ENCODE measurements at places on chromosomes 12 and 14.

DNA sequence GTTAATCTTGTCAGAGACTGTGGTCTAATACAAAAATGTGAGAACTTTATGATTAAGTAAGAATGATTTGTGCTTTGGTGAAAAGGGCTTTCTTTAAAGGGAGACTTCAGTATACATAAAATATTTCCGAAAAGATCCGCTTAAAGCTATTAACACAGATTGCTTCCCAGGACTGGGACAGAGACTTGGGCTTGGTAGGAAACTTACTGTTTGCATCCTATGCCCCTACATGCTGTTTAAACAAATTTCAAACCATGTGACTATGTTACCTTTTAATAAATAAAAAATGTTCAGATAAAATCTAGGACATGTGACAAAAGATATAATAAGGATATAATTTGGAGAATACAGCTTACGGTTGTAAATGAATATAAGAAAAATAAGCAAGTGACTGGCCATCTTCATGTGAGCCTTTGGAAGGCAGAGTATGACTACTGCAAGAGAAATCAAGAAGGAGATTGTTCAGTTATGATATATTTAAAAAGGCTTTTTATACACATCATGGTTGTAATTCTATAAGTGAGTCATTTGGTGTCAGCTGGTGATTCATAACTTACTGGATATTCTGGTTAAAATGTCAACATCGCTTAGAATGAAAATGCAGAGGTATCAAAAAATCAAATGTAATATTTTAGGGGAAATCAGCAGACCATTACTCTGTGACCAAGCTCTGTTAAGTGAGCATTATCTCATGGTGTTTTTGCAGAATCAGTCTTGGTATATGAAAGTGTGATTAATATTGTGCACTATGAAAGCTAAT is 234.7 kb upstream of the E2F7 start:
- no peak for DNase-seq

DNA sequence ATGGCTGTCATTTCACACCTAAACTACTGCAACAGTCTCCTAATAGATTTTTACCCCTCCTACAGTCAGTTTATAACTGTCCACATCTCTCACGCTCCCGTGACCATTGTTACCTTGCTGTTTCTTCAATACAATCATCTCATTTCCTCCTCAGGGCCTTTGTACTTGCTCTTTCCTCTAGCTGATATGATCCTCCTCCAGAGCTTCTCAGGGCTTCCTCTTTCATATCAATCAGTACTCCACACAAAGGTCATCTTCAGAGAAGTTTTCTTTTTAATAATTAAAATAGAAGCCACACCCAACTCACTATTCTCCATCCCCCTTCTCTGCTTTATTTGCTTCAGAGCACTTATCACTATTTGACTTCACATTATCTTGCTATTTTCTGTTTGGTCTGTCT is 508.2 kb downstream of the NELL2 start:
- no peak for DNase-seq

DNA sequence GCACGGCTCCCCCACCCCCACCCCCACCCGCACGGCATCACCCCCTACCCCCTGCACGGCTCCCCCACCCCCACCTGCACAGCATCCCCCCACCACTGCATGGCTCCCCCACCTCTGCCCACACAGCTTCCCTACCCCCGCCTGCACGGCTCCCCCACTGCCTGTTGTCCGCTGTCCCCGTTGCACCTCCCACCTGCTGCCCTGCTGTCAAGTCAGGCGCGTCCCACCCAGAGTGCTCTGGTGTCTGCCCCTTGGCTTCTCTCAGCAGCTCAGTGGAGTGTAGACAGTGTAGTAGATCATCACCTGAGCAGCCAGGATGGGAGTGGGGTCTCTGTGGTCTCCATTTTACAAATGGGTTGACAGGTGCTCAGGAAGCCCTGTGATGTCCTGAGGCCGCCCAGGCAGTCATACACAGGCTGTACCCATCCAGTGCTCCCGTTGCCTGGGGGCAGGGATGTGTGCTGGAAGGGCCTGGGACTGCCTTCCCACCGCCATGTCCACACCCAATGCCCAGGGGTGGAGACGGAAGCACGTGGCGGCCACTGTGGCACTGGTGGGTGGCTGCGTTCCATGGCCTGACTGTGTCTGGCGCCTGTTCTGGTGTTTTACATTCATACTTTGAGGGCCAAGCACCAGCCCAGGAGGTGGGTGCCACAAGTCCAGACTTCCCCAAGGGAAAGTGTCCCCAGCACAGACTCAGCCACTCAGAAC is 32.5 kb downstream of the PACS2 start:
- DNase-seq: no peak

DNA sequence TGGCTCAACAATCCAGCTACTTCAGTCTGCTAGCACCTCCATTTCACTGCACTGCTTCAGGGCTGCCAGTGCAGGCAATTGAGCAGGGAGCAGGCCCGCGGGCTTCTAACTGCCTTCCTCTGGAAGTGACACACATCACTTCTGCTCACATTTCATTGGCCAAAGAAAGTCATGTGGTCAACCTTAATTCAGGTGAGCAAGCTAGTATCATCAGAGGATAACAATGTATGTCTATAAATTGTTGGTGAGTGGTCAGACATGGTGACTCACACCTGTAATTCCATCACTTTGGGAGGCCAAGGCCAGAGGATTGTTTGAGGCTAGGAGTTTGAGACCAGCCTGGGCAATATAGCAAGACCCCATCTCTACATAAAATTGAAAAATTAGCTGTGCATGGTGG is 22.3 kb upstream of the CHGA start:
- DNase-seq: no peak

GRCh38 chr12:129961091-129961490 is 57.3 kb upstream of the TMEM132D start:
- no peak for DNase-seq

GRCh38 chr14:100065942-100066574 is 836 bp downstream of the EVL start:
- no peak for DNase-seq

DNA sequence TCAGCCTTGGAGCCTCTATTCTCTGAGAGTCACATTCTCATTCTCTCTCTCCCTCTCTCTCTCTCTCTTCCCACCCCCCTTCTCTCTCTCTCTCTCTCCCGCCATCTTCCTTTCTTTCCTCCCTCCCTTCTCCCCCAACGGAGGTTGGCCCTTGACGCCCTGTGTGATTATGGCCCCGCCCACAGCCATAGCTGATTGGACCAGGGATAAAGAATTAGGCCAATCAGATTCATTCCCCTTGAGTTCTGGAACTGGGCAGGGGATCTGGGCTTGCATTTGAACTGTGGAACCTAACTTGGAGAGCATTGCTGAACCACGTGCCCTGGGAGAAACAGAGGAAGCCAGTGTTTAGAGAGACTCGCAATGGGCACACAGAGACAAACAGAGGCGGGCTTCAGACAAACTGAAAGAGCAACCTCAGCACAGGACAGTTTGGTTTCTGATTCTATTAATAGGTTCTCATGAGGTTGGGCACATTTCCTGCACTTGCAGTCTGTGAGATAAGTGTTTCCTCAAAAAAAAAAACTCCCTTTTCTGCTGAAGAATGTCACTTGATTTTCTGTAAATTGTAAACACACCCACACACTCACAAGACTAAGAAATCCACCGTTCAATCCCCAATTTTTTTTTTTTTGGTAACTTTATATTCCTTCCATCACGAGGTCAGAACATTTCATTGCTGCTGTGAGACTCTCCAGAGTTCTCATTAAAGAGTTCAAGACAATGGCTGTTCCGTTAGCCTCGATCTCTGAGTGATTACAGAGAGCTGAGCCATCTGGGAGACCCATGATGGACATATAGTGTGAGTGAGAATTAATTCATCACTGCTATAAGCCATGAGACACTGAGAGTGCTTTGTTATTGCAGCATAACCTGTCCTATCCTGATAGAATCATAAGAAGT is 3.5 kb upstream of the P2RX7 start:
- no peak for DNase-seq

- DNase-seq: no peak
Observed at GRCh38 chr12:105113094-105113493, 5.6 kb downstream of the WASHC4 start.

DNA sequence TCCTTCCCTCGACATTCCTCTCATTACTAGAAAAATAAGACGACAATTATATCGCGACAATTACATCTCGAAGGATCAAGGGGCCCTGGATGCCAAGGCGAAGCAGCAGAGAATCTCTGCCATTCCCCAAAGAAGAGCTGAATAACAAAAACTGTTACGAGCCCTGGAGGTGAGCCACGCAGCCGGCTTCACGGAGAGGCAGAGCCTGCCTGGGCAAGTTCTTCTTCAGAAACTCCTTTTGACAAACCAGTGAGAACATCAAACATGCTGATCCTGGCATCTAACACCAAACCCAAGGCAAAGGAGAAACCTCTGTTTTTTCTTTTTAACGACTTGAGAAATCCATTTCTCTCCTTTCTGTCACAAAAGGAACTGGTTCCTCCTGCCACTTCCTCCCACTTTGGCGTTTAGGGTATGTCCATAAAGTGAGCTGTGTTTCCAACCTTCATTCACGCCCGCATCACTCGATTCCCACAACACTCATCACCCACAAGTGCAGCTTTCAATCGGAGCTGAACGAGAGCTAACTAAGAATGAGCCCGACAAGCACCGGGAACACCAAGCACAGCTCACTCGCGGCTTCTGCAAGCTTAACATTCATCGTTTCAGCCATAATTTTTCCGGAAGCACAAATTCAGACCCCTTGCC is 21.5 kb downstream of the CCDC88C start:
- DNase-seq: no peak

GRCh38 chr14:92928258-92928629 is 5.3 kb downstream of the CHGA start:
- DNase-seq: no peak

GRCh38 chr12:41254004-41254914 is 66.1 kb downstream of the PDZRN4 start:
- no peak for DNase-seq

GRCh38 chr12:109706747-109707469 is 6.7 kb upstream of the FAM222A start:
- DNase-seq: no peak

GRCh38 chr12:23431006-23431405 is 518.5 kb downstream of the SOX5 start:
- DNase-seq: no peak

- DNase-seq: no peak
Observed at GRCh38 chr14:24903337-24903736, 146.6 kb downstream of the STXBP6 start.

- no peak for DNase-seq
Observed at GRCh38 chr12:123114304-123115083, 36.4 kb downstream of the PITPNM2 start.

DNA sequence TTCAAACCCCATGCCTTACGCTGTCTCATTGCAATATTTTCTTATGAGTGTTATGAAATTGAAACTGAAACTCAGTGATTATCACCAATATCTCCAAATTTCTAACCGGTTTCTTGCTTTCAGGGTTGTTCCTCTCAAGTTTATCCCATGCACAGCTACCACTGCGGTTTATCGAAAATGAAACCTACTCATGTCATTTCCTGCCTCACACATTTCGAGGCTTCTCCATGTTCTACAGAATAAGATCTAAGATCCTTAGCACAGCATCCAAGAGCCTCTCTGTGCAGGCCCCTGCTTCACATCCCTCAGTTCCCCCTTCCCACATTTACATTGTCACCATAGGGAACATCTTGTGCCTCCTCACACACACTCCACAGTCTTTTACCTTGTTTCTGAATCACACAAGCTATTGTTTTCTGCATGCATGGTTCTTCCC is 45.5 kb upstream of the FAR2 start:
- no peak for DNase-seq

GRCh38 chr14:60514378-60514740 is 5.4 kb downstream of the SIX6 start:
- DNase-seq: no peak

GRCh38 chr14:104191409-104191997 is 53.1 kb downstream of the KIF26A start:
- DNase-seq: no peak

- DNase-seq: no peak
Observed at GRCh38 chr12:63907561-63907960, 63.1 kb downstream of the SRGAP1 start.

DNA sequence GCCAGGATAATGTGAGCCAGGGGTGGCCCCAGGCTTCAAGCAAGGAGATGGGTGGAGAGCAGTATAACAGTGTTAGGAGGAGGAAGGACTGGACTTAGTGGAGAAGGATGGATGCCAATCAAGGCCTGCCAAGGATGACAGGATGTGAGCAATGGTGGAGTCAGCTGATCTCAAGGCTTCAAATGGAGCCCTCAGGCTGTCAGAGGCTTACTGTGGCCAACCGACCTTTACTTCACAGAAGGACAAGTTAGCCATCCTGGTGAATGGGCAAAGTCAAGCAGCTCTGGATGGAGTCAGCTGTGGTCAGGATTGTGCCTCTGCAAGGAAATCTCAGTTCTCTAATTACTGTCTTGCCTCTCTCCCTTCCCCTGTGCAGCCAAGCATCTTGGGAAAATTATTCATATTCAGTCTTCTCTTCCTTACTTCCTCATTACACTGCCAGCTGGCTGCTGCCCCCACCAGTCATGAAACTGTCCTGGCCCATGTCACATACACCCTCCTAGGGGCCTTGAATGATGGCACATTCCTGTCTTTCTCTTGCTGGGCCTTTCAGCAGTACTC is 7.6 kb upstream of the STAT6 start:
- no peak for DNase-seq

GRCh38 chr14:34085695-34086094 is 134.8 kb upstream of the EGLN3 start:
- DNase-seq: no peak

- no peak for DNase-seq
Observed at GRCh38 chr14:68208626-68209317, 389.2 kb downstream of the RAD51B start.

- no peak for DNase-seq
Observed at GRCh38 chr12:89069431-89069830, 282.9 kb downstream of the DUSP6 start.

GRCh38 chr12:52007158-52007921 is 594 bp downstream of the TAMALIN start:
- no peak for DNase-seq

DNA sequence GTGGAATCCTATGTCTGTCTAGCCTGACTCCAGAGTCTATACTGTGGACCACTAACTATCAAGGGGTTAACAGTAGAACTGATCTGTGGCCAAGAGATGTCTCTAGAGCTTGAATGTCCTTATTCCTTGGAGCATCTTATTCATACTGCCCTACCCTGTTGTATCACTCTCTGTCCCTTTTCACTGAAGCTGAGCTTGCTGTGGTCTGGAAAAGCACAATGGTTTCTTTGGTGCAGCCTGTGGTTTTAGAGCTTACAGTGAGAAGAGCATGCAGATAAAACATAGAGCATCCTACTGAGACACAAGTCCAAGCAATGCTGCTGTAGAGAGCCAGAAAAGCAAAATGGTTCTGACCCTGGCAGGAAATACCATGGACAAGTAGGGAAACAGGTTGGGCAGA is 367.0 kb upstream of the ATP2B1 start:
- DNase-seq: no peak

- no peak for DNase-seq
Observed at GRCh38 chr12:101789171-101789570, 41.6 kb downstream of the GNPTAB start.

DNA sequence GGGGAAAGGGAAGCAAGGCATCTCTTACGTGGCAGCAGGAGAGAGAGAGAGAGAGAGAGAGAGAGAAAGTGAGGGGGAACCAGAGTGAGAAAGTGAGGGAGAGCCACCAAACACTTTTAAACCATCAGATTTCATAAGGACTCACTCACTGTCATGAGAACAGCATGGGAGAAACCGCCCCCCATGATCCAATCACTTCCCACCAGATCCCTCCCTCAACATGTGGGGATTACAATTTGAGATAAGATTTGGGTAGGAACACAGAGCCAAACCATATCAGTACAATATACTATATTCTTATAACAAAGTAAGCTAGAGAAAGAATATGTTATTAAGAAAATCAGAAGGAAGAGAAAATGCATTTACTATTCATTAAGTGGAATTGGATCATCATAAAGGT is 53.7 kb upstream of the PLXNC1 start:
- no peak for DNase-seq
